ENCODE measurements at places on chromosomes 7 and 10.

- no peak for DNase-seq
Observed at GRCh38 chr10:128996092-128996491, 470.9 kb upstream of the MGMT start.

DNA sequence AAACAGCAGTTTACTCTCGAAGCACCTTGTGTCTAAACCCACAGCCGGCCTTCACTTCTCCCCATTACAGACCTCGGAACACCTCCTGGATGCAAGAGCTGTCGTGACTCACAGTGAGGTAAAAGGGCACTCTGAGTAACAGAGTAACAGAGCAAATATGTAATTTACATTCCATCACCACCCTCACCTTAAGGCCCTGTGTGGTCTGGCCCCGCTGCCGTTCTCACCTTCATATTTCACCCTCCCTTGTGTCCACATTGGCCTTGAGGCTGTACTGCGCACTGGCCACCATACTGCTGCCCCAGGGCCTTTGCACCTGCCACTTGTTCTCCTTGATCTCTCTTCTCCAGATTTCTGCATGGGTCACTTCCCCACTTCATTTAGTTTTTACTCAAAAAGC lies 12.6 kb downstream of the FFAR4 start:
- no peak for DNase-seq

GRCh38 chr7:157596881-157597280 lies 260.1 kb downstream of the DNAJB6 start:
- DNase-seq: no peak

- no peak for DNase-seq
Observed at GRCh38 chr7:152862006-152862405, 102.5 kb downstream of the ACTR3B start.

GRCh38 chr10:35379226-35380137 lies 43.2 kb downstream of the CCNY start:
- DNase-seq: no peak

- peak; percentile 24 for DNase-seq
Observed at GRCh38 chr10:79137826-79138225, 69.1 kb downstream of the ZMIZ1 start.

DNA sequence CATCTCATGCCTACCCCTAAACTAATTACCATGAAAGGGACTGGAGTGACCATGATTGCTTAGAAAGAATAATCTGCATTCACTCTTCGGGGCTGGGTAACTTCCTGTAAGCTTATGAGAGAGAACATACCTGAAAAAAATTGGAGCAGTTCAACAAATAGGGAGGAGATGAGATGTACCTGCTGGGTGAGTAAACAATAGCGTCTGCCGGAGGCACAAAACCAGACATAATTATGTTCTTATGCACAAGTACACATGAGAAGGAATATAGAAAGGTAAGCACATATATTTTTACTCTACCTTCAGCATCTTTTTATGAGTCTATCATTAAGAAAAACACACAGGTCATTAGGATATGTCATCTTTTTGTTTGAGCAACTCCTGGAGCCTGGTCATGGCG lies 224.6 kb upstream of the FERD3L start:
- DNase-seq: no peak

DNA sequence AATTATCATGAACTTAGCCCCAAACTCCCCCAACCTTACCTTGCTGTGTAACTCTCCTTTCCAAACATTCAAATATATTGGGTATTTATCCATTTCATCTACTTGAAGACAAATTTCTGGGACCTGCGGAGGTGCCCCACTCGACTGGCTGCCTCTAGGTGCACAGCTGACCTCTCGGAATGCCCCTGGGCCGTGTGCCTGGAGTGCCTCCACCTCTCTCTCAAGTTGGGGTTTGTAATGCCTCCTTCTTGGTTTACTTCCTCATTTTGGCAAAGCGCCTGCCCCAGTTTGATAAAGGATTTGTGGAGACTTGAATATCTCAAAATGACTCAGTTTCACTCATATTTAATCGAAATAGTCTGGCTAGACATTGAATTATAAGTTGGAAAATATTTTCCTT lies 16.6 kb downstream of the ZNF777 start:
- DNase-seq: no peak

GRCh38 chr10:59273445-59273844 lies 88.9 kb downstream of the FAM13C start:
- DNase-seq: no peak

- DNase-seq: no peak
Observed at GRCh38 chr10:48287417-48288391, 13.2 kb upstream of the FRMPD2 start.

- DNase-seq: no peak
Observed at GRCh38 chr7:78176171-78176570, 377.6 kb downstream of the PHTF2 start.

GRCh38 chr10:110643035-110643652 lies 992 bp upstream of the RBM20 start:
- no peak for DNase-seq

GRCh38 chr7:1441615-1442354 lies 17.5 kb downstream of the MICALL2 start:
- DNase-seq: no peak

DNA sequence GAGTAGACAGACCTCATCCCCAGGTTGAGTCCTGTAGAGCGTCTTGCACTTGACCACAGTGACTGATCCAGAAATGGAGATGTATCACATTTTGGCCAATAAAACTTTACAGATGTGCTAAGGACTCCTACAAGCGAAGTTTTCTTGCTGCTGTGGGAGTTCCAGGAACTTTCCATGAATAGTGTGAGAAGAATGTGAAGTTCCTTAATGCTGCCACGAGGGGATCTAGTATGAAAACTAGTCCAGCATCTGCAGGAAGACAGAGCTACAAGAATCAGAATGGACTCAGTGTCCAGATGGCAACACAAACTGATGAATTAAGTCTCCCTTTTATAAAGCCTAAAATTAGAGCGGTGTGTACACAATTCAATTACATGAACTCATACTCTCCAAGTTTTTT lies 14.8 kb upstream of the LSM8 start:
- DNase-seq: no peak

GRCh38 chr7:84354866-84355265 lies 160.3 kb upstream of the SEMA3A start:
- no peak for DNase-seq

GRCh38 chr10:4337563-4337962 lies 488.4 kb upstream of the AKR1E2 start:
- no peak for DNase-seq

GRCh38 chr10:130108934-130109604 lies 1.6 kb downstream of the C10orf143 start:
- no peak for DNase-seq

DNA sequence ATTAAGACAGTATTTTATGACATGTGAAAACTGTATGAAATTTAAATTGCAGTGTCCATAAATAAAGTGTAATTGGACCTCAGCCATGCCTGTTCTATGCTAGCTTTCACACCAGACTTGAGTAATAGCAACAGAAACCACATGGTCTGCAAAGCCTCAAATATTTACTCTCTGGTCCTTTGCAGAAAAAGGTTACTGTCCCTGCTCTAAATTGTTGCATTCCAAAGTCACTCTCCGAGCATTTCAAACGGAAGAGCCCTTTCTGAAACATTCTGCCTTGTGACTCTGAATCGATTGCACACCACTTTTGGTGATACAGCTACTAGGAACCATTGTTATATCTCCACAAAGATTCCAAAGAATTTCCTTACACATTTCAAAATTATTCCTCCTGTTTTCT lies 81.0 kb upstream of the STK17A start:
- DNase-seq: no peak

DNA sequence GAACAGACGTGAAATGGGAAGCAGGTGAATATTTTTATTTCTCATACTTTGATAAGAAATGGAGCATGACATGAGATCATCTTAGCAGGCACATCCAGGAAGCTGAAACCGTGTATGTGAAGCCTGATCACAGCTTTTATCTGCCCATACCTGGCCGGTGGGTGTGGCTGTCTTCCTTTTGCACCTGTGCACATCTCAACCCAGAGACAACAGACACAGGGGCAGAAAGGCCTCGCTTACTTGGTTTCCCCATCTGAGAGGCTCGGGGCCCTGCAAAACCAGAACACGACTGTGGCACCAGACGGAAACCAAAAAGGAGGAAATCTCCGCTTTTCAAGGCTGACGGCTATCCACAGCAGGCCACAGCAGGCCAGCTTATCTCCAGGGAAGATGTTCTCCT lies 116.4 kb downstream of the TCERG1L start:
- DNase-seq: no peak

GRCh38 chr7:93015779-93016481 lies 101.8 kb downstream of the SAMD9 start:
- no peak for DNase-seq

DNA sequence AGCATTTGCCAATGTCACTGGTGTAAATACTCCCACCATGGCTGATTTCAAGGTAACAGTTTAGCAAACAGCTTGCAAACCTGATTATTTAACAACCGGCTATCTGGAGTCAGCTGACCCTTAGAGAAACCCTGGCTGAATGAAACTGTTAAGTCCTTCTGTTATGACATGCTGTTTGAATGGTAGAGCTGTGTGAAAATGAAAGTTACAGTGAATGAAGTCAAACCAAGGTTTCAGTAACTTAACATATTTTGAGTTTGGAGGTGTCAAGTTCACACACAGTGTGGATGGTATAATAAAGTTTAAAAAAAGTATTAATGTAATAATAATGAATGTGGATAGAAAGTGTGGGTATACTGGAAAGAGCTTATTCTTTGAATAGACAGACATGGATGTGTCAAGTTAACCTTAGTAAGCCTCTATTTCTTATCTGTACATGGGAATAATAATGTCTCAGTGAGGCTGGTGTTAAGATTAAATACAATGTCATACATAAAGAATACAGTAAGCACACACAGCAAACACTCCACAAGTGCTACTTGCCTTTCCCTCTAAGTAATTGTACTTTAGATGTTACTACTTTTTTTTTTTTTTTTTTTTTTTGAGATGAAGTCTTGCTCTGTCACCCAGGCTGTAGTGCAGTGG lies 150.4 kb downstream of the TAX1BP1 start:
- DNase-seq: no peak

DNA sequence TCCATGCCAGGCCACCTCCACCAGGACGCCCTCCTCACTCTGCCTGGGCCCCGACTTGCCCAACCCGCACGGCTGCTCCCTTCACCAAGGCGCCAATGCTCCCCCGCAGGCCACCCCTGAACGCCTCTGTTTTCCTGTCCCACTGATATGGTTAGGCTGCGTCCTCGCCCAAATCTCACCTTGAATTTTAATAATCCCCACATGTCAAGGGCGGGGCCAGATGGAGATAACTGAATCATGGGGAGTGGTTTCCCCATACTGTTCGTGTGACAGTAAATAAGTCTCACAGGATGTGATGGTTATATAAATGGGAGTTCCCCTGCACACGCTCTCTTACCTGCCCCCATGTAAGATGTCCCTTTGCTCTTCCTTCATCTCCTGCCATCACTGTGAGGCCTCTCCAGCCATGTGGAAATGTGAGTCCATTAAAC lies 29.8 kb downstream of the RSU1 start:
- peak; percentile 60 for DNase-seq

DNA sequence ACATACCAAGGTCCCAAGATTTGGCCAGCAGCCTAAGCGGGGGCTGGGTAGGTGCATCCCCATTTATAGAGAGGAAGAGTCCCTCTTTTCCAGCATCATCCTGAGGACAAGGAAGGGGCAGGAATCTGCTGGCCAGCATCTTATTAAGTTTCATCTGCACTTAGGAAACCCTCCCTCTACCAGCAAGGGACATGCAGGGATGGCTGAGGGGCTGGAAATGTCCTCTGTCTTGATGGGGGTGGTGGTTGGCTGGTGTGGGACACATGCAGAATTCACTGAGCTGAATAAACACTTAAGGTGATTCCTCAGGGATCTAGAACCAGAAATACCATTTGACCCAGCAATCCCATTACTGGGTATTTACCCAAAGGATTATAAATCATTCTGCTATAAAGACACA lies 42.1 kb downstream of the NOD1 start:
- no peak for DNase-seq

GRCh38 chr7:156218544-156219306 lies 406.5 kb upstream of the SHH start:
- DNase-seq: no peak

DNA sequence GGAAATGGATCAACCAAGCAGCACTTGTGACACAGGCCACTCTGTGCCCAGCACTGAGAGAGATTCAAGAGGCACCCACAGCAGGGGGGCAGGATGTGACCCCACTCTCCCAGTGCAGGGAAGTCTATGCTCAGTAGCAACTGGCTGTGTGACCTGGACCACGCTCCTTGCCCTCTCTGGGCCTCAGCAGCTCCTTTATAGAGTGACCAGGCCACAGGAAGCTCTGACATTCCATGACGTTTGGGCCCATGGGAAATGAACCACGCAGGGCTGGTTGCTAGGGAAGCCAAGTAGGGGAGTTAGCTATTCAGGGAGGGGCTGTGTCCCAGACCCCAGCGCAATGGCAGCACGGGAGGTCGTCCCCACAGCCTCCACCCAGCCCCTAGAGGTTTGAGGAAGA lies 232.6 kb downstream of the USP6NL start:
- no peak for DNase-seq

DNA sequence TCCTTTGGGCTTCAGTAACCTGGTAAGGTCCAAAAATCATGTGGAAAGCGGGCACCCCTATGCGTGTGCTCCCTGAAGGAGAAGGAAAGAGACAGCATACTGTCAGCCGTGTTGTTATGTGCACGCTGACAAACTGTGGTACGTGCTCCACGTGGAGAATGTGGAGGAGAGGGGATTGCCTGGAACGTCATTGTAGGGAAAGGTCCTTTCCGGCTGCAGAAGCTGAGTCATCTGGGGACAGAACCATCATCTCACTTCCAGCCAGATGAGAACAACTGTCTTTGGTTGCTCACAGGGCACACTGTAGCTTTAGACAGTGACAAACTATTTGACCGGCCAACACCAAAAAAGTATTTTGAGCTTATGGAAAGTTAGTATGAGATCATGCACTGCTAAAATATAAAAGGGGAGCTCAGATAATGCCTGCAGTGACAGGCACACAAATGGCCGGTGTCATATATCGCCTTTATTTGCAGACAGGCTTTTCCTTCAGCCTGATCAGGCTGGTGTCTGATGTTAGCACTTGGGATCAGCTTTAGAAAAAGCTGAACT lies 38.8 kb upstream of the GRB10 start:
- no peak for DNase-seq

DNA sequence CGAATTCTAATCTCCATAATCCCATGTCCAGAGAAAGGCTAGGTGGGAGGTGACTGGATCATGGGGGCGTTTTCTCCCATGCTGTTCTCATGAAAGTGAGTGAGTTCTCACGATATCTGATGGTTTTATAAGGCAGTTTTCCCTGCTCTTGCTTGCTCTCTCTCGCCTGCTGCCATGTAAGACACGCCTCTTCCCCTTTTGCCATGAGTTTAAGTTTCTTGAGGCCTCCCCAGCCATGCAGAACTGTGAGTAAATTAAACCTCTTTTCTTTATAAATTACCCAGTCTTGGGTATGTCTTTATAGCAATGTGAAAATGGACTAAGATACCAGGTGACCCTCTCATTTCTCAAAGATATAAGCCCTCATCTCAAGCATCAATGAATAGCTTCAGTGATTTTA lies 1.1 kb upstream of the ACTA2 start:
- DNase-seq: no peak

GRCh38 chr7:20507157-20507556 lies 108.3 kb upstream of the ABCB5 start:
- no peak for DNase-seq

All from activated CD8-positive, alpha-beta memory T cell treated with anti-CD3 and anti-CD28 coated beads, Interleukin-2, amount 50 U/mL, for 4 hours (primary cell).